ENCODE measurements at places on chromosomes 11 and 22.

DNA sequence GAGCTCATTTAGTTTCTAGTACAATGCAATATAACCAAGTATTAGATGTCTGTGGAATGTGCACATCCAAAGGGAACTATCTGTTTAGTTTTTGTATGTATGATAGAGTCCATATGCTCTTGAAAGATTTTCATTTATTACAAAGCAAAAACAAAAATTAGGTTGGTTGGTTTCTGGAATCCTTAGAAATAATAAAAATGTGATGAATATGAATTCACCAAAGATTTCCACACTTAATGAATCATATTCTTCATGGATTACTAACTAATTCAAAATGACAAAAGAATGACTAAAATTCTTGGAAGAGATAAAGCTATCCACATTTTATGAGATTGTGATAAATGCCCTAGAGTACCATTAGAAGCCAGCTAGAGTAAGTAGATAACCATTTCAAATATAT lies 261.1 kb downstream of the SBF2 start:
- no peak for DNase-seq

GRCh38 chr22:40238425-40239344 lies 61.0 kb downstream of the TNRC6B start:
- peak; percentile 40 for DNase-seq

DNA sequence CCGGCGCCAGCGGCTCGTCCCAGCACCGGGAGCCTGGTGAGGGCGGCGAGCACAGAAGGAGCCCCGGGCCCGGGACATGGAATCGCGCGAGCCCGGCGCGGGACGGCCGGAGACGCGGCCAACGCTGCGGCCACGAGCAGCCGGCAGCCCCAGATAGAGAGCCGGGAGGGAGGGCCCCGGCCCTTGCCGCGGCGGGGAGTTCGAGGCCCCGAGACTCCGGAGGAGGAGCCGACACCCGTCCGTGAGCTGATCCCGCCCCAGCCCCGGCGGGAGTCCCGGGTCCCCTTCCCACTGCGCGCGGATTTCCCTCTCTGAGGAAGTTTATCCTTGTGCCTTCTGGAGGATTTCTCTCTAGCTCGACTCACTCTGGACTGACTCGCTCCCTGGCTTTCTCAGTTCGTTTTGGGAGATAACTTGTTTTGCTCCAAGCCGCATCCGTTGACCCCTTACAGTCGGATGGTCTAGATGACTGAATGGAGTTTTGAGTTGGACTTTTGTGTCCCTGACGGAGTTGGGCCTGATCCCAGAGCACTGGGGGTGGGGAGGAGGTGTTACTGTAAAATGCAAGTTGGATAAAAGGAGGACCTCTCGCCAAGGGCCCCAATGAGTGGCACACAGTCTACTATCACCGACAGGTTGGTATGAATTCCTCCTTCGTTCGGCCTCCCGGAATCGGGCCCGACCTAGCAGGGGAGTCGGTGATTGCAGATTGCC lies 585 bp downstream of the ARHGEF12 start:
- DNase-seq = peak; percentile 30

DNA sequence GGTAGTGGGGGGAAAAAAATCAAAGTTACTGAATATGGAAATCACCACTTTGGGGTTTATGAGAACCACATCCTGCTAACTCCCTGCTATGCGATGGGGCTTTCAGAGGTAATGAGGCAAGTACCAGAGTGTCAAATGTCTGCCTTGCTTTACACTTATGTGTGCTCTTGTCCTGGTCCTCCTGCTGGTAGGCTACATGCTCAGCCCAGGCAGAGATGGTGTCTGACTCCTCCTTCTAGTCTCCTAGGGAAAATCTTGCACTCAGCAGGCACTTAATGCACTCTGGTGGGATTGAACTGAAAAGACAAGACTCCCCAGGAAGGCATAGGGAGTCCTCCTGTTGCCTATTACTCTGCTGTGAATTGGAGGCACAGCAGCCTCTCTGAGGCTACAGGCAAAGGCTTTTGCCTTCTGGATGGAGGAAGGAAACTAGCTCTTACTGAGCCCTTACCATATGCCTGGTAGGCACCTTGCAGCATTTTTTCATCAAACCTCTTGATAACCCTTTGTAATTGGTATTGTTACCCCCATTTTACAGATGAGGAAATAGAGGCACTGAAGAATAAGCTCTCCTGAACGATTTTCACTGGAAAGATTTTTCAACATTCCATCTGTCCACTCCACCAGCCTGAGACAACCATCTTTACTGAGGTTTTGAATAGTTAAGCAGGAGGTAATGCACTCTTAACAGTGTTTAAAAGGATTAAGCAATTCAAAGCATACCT lies 132.1 kb upstream of the PAX6 start:
- DNase-seq = no peak

DNA sequence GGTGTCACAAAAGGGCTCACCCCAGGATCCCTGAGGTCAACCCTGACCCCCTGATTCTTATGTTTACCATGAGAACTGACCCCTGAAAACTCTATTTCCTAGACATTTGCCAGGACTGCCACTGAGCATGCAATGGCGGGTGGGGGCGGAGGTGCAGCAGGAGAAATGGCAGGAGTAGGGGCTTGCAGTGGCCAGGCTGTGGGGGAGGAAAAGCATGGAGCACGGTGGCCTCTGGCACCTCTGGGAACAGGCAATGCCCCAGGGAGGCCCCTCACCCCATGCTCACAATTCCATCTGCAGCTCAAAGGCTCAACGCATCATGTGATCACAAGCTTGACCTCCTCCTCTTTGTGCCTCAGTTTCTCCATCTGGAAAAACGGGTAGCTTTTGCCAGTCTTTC lies 46.5 kb upstream of the FGF3 start:
- no peak for DNase-seq

- no peak for DNase-seq
Measured at GRCh38 chr11:69234740-69235710, 58.9 kb upstream of the MYEOV start.

- DNase-seq = no peak
Measured at GRCh38 chr22:19705181-19705934, 8.9 kb upstream of the SEPTIN5 start.

- DNase-seq = no peak
Measured at GRCh38 chr11:64129403-64129802, 36.5 kb downstream of the MACROD1 start.

DNA sequence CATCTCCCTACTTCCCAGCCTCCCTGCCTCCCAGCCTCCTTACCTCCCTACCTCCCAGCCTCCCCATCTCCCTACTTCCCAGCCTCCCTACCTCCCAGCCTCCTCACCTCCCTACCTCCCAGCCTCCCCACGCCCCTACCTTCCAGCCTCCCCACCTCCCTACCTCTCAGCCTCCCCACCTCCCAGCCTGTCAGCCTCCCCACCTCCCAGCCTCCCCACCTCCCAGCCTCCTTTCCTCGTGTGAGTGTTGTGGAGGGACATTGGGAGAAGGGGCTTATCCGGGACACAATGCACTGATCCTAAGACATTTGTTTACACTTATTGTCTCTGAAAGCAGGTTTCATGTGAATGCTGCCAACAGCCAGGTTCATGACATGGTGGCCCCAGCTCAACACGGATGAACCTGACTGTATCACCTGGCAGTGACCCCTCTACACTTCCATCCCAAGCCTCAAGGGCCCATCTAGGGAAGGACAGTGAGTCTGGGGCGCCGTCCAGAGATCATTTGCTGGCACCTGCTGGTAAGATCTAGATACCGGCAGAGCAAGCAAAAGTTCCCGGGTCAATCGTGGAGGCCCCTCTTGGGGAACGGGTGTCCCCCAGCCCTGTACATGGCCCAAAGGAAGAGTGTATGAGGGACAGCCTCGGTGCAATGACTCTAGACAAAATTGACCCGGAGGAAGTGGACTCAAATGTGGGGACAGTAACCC lies 34.5 kb upstream of the TH start:
- DNase-seq = no peak

DNA sequence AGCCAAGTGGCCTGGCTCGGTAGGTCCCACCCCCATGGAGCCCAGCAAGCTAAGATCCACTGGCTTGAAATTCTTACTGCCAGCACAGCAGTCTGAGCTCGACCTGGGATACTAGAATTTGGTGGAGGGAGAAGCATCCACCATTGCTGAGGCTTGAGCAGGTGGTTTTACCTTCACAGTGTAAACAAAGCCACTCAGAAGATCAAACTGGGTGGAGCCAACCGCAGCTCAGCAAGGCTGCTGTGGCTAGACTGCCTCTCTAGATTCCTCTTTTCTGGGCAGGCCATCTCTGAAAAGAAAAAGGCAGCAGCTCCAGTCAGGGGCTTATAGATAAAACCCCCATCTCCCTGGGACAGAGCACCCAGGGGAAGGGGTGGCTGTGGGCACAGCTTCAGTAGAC lies 22.3 kb upstream of the OR5B21 start:
- DNase-seq = peak; percentile 63

- no peak for DNase-seq
Measured at GRCh38 chr11:22677153-22677903, 10.9 kb downstream of the GAS2 start.

- DNase-seq = no peak
Measured at GRCh38 chr11:104564921-104565582, 333.2 kb downstream of the CASP12 start.

- DNase-seq = no peak
Measured at GRCh38 chr11:44139565-44140330, 44.3 kb downstream of the EXT2 start.

DNA sequence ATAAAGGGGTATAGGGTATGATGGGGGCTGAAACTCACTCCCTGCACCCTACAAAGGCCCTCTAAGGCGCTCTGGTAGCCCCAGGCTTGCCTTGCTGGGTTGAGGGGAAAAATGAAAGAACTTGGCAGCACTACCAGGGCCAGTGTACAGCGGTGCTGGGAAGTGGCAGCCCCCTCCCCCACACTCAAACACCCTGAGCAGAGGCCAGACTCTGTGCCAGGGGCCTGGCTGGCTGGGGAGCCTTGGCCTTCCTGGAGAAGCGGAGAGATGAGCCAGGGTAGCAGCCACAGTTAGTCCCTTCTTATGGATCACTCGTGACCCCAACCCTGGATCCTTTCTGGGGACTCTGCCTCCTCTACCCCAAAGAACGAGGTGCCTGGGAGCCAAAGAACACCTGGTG lies 2.7 kb downstream of the TMEM134 start:
- DNase-seq = no peak

DNA sequence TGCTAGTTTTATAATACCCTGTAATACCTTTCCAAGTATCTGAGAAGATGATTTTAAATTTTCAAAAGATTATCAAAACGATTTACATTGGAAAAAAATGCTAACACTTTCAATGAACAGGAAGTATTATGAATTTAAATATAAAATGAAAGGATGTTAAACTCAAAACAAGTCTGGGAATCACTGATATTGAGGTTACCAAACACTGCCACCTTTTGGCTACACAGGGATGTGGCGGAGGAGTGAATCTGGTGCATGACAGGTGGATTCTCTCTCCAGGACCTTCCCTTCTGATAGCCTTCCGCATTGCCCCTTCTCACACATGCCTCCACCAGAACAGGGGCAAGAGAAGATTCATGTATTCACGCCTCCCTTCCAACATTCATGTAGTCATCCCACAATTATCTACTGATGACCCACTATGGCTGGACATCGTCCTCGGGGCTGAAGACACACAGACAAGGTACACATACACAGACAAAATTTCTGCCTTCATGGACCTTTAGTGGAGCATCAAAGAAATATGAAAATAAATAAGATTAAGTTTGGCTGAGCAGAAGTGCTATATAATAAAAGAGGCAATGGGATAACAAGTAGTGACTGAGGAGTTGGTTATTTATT lies 34.7 kb downstream of the ATG16L2 start:
- DNase-seq = peak; percentile 63

- no peak for DNase-seq
Measured at GRCh38 chr11:44072757-44073658, 6.9 kb downstream of the ACCS start.

- no peak for DNase-seq
Measured at GRCh38 chr11:126169291-126169690, 42.2 kb downstream of the RPUSD4 start.

- no peak for DNase-seq
Measured at GRCh38 chr11:120339394-120339890, 3.2 kb downstream of the ARHGEF12 start.

GRCh38 chr11:35307221-35307621 lies 112.1 kb downstream of the SLC1A2 start:
- DNase-seq = no peak

DNA sequence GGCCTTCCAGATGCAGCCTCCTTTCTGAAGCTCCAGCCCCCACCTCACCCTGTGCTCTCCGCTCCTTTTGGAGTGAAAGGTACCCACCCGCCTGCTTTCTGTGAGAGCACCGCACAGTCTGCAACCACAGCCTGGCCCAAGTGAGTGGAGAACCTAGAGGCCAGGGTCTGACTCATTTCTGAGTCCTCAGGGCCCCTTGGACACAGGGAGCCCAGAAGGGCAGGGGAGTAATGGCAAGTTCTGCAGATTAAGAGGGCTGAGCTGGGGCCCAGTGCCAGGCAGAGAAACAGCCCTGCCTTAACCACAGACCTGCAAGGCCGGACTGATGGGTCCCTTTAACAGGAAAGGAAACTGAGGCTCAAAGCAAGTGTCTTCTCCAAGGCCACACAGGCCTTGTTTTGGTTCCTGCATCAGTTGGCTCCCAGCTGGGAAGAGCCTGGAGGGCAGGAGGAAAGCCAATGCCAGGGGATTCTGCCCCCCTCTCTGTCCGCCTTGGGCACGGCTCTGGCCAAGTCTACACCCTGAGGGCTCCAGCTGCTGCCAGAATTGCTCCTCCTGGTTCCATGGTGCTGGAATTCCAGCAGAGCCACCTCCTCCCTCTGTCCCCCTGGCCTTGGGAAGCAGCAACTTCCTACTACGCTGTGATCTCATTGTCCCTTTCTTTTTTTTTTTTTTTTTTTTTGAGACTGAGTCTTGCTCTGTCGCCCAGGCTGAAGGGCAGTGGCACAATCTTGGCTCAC lies 55.1 kb downstream of the CYTH4 start:
- no peak for DNase-seq

GRCh38 chr11:16604794-16605388 lies 133.6 kb upstream of the C11orf58 start:
- no peak for DNase-seq

- DNase-seq = no peak
Measured at GRCh38 chr11:2525941-2526807, 81.4 kb downstream of the KCNQ1 start.

- DNase-seq = no peak
Measured at GRCh38 chr11:22828373-22828772, 1.2 kb downstream of the SVIP start.

DNA sequence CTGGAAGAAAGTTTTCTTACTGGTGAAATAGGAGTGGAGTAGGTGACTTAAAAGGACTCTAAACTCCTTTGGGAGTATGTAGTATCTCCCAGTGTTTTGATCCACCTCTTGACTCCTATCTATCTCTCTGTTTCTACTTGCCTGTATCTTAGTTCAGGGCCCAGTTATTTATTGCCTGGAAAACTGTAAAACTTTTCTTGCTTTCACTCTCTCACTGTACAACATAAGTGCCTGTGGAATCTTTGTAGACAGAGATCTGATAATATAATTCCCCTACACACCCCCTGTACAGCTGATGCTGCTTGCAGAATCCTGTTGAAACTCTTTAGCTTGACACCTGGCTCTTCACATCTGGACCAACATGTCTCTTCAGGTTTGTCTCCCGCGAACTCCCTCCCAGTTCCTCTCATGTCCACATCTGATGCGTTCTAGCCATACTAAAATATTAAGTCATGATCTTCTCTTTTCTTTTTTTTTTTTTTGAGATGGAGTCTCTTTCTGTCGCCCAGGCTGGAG lies 26.5 kb upstream of the SESN3 start:
- no peak for DNase-seq

GRCh38 chr22:17893900-17894535 lies 119.7 kb upstream of the BID start:
- no peak for DNase-seq

- DNase-seq = peak; percentile 5
Measured at GRCh38 chr22:29765905-29766631, 739 bp downstream of the ZMAT5 start.
